ENCODE measurements at places on chromosomes 13 and 19.

- no peak for DNase-seq
These were observed 546.0 kb upstream of the PCDH9 start for GRCh38 chr13:67776151-67776550.

- DNase-seq: no peak
These were observed 198.7 kb downstream of the KCTD12 start for GRCh38 chr13:76687467-76687866.

- no peak for DNase-seq
These were observed 16.6 kb downstream of the OLFM4 start for GRCh38 chr13:53045189-53045588.

DNA sequence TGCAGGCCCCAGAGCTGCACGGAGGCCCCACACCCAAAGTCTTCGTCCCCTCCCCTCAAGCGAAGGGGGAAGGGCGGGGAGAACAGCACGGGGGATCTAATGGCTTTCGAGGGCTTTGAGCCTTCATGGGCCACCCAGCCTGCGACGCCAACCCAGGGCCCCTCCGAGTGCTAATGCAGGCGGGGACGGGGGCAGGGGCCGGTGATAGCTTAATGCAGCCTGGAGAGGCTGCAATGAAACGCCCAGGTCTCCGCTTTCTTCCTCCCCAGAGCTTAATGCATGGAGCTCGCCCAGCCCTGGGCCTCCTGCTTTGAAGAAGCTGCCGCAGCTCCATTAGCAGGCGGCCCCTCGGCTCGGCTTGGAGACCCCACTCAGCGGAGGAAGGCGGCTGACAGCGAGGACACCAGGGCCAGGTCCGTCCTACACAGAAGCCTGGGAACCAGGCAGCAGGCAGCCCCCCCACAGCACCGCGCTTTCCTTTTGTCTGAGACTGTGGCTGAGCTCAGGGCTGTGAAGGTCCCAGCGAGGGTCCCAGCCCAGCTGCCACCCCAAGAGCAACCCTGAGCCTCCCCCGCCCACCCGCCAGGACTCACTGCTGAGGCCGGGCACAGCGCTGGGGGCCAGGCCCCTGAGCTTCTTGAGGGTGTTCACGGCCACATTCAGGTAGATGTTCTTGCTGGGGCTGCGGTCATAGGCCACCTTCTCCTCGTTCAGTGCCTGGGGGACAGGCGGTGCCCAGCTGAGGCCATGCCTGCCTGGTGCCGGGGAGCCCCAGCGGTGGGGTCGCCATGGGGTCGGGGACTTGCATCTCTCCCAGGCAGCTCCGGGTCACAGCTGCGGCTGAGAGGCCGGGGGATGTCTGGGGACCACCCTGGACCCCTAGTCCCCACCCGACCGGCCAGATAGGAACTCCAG is 7.5 kb upstream of the ATP8B3 start:
- no peak for DNase-seq

- DNase-seq: no peak
These were observed 18.8 kb downstream of the KL start for GRCh38 chr13:33034882-33035520.

GRCh38 chr13:43300865-43301264 is 277.5 kb downstream of the DNAJC15 start:
- DNase-seq: no peak

DNA sequence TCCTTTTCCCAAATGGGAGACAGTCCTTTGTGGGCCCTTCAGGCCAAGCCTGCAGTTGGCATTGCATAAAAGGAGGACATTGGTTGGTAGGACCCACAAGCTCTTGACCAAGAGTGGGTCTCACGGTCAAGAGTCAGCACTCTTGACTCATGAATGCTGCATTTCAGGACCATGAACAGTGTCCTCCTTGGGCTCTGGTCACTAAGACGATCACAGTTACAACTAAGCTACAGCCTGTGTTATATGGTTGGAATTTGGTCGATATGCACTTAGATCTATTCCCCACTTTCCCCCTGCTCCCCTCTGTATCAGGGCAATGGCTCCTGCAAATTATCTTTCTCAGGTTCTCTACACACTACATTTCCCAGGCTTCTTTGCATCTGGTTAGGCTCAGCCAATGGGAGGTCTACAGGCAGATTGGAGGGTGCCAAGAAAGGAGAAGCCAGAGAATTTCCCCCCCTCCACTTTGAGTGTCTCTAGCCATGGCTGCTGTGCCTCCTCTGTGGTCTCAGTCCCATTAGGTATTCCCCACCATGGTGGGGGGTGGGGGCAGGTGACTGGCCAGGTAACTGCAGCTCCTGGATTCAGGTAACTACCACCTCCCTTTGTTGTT is 3.1 kb upstream of the OLFM2 start:
- no peak for DNase-seq

GRCh38 chr19:29560313-29561075 is 34.7 kb downstream of the VSTM2B start:
- DNase-seq: peak; percentile 10

GRCh38 chr19:32896516-32897214 is 27.1 kb upstream of the SLC7A9 start:
- DNase-seq: no peak

DNA sequence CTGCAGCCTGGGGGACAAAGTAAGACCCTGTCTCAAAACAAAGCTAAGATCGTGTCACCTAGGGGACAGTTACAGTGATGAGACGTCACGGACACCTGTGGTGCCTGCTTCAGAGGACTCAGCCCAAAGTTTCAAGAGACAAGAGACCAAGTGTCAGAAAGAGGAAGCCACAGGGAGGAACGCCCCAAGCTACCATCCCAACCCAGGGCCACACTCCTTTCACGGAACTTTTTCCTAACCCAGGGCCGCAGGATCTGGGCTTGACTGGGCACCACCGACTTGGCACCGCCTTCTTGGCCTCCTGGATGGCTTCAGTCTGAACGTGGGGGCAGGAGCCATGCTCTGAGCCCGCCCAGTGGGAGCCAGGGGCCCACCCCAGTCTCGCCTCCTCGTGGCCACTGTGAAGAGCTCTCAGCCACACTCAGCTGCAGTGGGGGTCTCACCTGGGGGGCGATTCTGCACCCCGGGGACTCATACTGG is 8.5 kb downstream of the MOB3A start:
- DNase-seq: no peak

DNA sequence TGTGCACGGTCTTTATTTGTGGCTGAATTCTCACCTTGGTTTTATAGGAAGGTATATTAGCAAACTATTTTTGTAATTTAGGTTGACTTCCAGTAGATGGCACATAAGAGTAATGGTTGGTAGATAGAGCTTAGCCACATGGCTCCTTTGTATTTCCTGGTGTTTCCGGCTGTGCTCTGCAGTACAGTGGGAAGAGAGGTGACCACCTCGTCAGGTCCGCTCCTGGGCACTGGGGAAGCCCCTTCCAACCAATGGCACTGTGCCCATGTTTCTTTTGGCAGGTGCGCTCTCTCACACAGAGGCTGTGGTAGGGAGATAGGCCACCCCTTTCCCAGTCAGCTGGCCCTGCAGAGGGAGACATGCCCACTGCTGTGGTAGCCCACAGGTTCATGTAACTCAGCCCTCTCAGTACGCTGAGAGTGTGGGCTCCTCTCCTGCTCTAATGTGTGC is 74.3 kb upstream of the ATP12A start:
- no peak for DNase-seq

DNA sequence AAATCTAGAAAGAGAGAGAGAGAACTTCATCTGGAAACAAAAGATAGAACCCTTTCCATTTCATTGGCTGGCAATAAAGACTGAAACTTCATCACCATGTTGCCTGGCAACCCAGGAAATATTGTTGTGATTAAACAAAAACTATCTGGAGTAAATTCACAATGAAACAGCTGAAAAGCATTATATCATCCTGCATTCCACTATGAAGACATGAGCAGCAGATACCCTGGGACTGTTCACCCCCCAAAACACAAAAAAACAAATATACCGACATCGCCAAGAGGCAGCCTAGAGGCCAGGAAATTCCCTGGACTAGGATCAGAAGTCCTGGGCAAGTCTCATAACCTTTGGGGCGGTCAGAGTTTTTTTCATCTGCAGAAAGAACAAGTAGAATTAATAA is 158.3 kb downstream of the FOXO1 start:
- DNase-seq: no peak

- DNase-seq: no peak
These were observed 549.0 kb upstream of the GPC6 start for GRCh38 chr13:92677571-92677970.

- no peak for DNase-seq
These were observed 2.0 kb upstream of the VPS36 start for GRCh38 chr13:52452470-52452869.

DNA sequence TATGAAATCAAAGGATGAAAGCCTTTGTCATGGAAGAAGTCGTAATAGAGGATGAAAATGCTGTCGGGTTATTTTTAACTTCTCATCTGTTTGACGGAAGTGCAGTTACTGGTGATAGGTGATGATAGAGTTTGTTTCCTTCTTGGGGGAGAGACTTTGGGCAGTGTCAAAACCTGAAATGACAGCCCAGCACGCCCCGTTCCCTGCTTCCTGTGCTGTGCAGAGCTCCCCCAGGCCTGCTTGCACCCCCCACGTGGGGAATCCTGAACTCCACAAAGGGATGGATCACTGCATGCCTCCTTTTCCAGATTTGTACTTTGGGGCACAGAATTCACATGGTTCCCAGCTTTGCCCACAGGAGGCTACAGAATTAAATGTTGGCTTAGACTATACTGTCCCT is 102.7 kb downstream of the ATP11A start:
- DNase-seq: no peak

- DNase-seq: peak; percentile 97
These were observed 1.2 kb downstream of the APLP1 start for GRCh38 chr19:35869327-35870123.

DNA sequence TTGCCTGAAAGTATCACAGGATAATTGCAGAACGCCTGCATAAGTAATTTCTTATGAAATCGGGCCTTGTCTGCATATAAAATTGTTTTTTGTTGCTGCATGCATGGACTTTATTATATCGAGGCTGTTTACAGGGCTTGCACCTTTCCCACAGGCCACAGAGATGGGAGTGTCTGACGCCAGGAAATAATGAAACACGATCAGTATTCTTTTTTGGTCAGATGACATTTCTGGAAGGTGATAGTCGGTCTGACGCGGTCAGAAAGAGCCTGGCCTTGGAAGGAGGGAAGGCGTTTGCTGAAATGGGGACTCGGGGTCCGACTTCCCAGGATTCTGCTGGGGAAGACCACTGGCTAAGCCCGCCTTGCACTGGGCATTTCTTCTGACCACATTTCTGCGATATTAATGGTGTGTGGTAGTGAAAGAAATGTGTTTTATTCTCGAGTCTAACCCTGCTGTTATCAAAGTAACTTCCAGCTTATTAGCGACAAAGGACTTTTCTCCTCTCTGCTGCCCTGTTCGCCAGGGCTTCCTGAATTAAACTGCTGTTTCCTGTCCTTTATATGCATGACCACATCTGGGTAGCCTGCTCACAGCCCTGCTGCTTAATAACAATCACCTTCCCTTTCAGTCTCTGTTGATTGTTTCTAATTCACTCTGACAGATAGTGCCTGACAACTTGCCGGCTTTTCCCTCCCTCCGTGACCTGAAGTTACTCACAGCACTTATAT is 11.6 kb upstream of the ZNF536 start:
- no peak for DNase-seq

DNA sequence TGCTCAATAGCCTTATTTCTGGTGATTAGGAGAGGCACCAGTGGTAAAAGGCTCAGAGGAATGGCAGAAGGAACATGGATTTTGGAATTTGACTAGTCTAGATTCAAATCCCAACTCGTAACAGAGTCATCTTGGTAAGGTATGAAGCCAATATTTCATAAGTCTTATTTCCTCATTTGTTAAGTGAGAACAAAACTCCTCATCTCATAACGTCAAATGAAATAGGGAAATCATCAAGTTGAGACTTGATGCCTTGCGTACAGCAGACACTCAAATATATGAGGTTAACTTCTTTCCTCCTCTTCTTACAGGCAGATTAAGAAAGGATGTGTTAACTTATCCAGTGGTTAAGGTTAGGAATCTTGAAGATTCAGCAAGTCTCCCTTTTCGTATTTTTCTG is 189.2 kb downstream of the DLEU7 start:
- no peak for DNase-seq

- no peak for DNase-seq
These were observed 77.4 kb upstream of the LRCH1 start for GRCh38 chr13:46475541-46475991.

- DNase-seq: no peak
These were observed 201.4 kb downstream of the DIAPH3 start for GRCh38 chr13:59962343-59962742.

GRCh38 chr13:20411638-20412342 is 113.9 kb downstream of the CRYL1 start:
- no peak for DNase-seq

GRCh38 chr19:50486823-50487515 is 10.3 kb upstream of the GARIN5A start:
- no peak for DNase-seq

- no peak for DNase-seq
These were observed 112.3 kb downstream of the MIPEP start for GRCh38 chr13:23776698-23777574.

DNA sequence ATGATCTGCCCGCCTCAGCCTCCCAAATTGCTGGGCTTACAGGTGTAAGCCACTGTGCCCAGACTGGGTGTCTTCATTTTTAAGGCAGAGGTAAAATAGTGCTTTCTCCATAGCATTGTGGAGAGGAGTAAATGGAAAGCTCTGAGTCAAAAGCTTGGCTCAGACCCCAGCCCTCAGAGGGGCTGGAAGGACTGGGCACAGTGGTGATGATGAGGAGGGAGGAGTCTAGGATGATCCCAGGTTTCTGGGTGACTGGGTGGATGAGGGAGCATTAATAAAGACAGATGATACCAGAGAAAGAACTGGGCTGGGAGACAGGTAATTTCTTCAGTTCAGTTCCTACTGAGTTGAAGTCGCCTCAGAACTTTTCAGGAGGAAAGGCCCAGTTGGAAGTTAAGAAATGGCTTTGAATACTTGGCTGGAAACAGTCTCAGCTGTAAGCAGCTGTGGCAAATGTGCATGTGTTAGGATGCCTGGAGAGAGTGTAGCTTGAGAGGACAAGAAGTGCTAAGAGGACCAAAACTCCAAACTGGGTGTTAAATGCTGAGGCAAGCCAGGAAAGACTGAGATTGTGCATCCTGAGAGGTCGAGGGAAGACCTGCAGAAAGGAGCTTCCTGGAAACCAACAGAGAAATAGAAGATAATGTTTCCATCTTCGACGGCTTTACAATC is 37.1 kb upstream of the MEDAG start:
- no peak for DNase-seq

GRCh38 chr13:51562011-51562671 is 22.1 kb upstream of the WDFY2 start:
- no peak for DNase-seq

- DNase-seq: no peak
These were observed 858 bp upstream of the USP12 start for GRCh38 chr13:27172495-27172842.

- no peak for DNase-seq
These were observed 7.3 kb downstream of the MRPL4 start for GRCh38 chr19:10259162-10259905.

DNA sequence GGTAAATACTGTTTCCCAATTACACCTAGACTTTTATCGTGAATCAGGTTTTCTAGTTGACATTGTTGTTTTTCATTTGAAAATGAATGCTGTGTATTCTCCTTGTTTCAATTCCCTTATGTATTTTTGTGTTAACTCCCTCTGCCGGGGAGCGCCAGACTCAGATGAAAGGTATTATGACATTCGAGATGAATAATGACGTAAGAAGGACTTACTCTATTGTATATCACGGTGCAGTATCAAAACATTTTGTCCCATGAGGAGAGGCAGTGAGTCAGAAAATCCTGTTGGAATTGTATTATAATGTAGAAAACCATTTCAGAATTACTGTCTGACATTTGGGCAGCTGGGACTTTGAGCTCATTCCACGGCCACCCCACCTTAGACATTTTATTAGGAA is 61.6 kb downstream of the LRCH1 start:
- DNase-seq: no peak

Data from NCI-H187 treated with DMSO at 0.1 percent for 48 hours (cell line).